ENCODE measurements at places on chromosomes 3 and 15.

- no peak for DNase-seq
Observed at GRCh38 chr3:177640319-177640965, 443.2 kb upstream of the TBL1XR1 start.

- DNase-seq = no peak
Observed at GRCh38 chr15:64883997-64884511, 27.6 kb upstream of the ANKDD1A start.

- DNase-seq = no peak
Observed at GRCh38 chr3:131222599-131222998, 159.0 kb upstream of the NUDT16 start.

- no peak for DNase-seq
Observed at GRCh38 chr3:141707741-141708203, 30.3 kb upstream of the RNF7 start.

DNA sequence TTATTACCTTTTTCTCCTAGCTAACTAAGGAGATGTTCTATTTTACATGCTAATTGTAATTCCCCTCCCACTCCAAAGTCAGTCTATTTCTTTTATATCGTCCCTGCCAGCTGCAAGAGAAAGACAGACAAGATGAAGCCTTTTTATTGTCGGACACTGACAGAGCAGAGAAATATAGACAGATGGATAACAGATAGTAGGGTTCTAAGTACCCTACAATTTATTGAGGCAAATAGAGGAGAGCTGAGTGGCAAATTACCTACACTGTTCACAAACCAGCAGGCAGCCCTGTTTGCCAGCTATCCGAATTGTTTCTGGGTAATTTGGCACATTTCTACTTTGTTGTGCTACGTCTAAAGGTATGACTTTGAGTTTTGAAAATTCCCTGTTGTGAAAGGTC, 392.3 kb upstream of the ZNF717 start:
- DNase-seq = no peak

DNA sequence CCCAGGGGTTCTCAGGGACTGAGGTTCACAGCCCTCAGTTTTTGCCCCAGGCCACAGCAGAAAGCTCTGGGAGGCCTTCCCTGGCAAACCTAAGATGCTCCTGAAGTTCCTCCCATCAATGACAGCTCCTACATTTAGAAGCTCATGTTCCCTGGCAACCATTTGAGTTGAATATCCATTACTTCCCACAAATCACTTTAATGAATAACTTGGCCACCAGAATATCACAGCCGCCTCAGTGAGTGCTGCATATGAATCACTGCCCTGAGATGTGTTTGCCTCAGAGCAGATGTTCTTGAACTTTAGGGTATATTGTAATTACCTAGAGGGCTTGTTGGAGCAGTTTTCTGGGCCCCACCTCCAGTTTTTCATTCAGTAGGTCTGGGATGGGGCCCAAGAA, 27.4 kb downstream of the SLCO2A1 start:
- DNase-seq = no peak

- DNase-seq = no peak
Observed at GRCh38 chr3:126261037-126261436, 80.7 kb upstream of the ALDH1L1 start.

DNA sequence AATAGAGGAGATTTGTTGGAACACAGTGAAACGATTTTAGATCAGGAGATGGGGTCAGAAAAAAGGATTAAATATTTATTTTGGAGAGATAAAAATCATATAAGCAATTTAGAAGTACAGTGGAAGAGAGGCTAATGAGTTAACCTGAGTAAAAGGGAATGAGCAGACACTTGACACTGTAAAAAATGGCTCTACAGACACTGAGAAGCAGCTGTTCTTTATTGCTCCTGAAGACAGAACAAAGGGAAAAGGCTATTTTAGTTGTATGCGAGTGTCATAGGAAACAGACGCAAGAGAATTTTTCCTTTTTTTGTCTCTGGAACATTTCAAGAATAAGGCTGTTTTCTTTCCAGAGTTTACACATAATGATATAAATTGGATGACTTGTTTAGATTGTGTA, 34.3 kb downstream of the ASTE1 start:
- DNase-seq = no peak

DNA sequence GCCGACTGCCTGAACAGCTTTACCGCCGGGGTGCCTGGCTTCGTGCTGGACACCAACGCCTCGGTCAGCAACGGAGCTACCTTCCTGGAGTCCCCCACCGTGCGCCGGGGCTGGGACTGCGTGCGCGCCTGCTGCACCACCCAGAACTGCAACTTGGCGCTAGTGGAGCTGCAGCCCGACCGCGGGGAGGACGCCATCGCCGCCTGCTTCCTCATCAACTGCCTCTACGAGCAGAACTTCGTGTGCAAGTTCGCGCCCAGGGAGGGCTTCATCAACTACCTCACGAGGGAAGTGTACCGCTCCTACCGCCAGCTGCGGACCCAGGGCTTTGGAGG, 815 bp downstream of the SPINT1 start:
- no peak for DNase-seq

- DNase-seq = no peak
Observed at GRCh38 chr3:177440456-177441104, 243.3 kb upstream of the TBL1XR1 start.

DNA sequence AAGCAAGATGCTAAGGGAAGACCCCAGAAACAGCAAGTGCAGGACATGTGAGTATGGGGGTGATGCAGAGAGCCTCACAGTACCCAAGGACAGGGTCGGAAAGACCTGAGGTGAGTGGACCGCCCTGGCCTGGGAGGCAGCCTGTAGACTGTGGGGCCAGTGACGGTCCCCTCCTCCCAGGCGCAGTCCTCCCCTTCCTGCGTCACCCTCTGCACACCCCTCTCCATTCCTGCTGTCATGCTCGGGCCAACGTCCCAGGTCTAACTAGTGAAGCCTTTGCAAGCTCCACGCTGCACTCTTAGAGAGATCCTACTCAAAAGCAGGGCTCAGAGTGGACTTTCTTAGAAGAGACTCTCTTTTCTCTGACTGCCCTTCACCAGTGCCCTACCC, 41.6 kb downstream of the TM2D3 start:
- DNase-seq = no peak

DNA sequence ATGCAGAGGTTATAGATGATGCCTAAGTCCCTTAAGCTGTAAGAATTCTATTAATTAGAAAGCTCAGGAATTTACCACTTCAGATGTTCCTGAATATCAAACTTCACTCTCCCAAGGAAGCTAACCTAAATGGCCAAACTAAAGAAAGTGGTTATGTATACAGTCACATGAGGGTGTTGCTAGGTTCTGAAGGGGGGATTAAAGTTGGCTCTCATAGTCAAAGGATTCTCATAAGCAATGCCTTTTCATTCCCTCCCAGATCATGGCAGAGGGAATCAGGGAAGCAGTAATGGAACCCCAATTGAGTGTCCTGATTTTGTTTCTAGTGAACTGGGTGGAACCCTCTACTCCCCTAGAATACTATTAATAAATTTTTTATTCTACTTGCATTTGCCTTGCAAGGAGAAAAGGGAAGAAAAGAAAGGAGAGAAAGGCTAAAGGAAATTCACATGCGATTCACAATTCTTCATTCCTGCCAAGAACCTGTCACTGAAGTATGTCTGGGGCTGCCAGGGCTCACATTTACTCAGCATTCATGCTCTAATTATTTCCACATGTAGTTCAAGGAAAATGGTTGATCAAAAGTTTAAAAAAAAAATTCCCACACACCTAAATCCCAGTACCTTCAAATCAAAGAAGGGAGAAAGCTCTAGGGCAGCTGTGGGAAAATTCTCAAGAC, 25.1 kb downstream of the FSTL1 start:
- no peak for DNase-seq

- DNase-seq = no peak
Observed at GRCh38 chr3:178507507-178508442, 28.5 kb upstream of the KCNMB2 start.

- DNase-seq = no peak
Observed at GRCh38 chr15:50880651-50881114, 27.8 kb upstream of the AP4E1 start.

DNA sequence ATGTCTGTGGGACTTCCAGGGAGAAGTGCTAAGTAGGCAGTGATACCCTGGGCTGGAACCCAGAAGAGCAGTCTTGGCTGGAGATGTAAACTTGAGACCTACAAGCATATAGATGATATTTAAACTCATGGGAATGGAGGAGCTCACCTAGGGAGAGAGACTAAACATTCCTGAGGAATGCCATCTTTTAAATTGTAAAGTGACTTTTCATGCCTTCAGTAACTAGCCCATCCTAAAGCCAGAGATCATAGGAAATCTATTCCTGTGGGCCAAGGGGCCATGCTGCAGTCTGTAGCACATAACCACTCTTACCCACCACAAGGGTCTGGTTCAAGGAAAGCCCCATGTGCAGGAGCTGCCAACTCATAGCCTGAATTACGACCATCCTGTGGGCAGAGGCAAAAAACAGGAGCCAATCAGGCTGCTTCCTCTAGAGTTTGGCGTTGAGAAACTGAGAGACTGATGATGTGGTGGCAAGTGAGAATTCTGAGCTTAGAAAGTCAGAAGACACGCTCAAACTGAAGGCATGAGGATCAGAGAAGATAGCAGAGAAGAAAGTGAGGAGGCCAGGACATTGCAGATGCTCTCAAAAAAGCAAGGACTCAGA, 37.5 kb downstream of the CTDSPL start:
- no peak for DNase-seq

DNA sequence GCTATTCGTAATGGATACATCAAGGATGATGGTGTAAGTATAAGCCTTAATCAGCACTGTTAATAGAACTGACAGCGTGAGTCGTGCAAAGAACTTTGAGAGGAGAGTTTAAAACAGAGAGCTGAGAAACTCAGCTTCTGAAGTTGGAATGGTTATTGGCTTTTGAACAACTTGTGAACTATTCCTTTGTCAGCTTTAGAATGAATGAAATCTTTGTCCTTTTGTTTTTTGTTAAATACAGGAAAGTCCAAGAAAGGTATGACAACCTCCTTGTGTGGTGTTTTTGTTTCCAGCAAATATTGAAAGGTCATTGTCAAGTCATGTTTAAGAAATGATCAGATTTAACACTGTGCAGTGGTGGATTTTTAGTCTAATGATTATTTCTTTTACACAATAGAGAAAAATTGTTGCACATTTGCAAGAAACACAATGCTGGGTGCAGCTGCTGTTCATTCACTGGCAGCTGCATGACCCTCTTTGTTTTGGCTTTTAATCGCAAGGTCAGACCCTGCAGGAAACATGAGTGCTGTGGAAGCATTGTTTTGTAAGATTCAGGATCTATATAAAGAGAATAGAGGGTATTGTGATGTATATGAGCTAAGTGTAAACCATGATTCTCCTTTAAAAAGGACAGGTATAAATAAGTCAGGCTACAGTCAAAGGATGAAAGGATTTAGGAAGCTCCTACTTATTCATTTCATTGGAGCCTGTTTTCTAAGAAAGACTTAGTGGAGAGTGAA, 21.7 kb upstream of the ABHD10 start:
- no peak for DNase-seq

GRCh38 chr15:31060429-31061140, 40.9 kb downstream of the TRPM1 start:
- no peak for DNase-seq

DNA sequence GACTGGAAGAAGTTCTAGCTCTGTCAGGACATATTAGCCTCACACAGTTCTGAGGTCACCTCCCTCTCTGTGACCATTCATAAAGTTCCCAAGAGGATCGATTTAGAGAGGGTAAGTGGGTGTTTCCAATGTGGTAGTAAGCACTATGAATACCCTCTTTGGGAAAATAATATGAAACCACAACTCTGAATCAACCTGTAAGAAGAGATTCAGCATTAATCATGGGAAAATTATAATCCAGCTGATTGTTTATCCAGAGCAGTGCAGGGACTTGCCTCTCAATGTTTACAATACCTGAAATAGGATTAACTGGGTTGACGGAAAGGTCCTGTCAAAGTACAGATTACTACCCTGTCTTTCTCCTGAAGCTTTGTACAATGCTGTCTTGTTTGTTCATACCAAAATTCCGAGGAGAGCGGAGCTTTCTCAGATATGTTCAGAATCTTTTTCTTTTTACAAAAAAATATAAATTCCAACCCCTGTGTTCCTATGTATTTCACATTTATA, 302.9 kb upstream of the DPPA4 start:
- DNase-seq = no peak

DNA sequence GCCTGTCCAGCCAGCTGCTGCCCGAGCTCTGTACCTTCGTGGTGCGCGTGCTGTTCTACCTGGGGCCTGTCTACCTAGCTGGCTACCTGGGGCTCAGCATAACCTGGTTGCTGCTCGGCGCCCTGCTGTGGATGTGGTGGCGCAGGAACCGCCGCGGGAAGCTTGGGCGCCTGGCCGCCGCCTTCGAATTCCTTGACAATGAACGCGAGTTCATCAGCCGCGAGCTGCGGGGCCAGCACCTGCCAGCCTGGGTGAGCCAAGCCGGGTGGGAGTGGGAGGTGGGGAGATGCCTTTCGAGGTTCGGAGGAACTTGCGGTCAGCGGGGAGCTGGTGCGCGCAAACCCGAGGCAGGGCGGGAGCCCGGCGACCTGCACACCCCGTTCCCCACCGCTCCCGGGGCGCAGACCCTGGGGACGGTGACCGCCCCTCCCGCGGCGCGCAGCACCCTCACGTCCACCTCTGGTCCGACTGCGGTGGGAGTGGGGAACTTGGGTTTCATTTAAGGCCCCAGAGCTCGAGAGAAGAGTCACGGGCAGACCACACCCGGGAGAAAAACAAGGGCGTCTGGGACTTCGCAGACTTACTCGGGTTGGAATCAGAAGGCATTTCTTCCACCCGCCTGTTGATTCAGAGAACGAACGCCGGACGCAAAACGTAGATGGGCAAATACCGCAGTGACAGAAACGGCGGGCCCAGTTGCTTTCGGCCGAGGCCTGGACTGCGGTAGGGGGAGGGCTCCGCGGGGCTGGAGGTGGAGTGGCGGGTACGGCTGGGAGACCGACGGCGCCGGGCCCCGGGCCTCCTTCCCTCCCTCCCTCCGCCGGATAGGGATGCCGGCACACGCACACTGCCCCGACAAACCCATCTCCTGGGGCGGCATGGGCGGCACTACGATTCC, 708 bp downstream of the ESYT3 start:
- peak; percentile 64 for DNase-seq

- DNase-seq = no peak
Observed at GRCh38 chr3:76669322-76669721, 370.6 kb upstream of the ROBO2 start.

DNA sequence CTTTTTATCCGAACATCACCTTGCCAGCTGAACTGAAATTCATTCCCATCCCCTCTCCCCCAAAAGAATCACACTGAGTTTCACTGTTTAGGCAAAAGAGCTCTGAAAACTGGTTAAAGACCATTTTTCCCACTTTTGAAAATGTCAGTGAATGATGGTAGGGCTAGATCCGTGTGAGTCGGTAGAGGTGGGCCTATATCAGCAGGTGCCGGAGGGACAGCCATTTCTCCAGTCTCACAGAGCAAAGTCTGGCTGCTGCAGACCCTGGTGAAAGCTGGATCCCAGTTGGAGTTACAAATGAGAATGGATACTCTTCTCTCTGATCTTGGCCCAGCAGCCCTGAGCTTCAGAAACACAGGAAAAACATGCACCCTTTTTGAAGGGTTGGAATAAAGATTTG, 10.9 kb downstream of the ENTPD3 start:
- no peak for DNase-seq

GRCh38 chr15:43095243-43095642, 10.6 kb downstream of the UBR1 start:
- DNase-seq = no peak
